ENCODE measurements at places on chromosomes 6 and 20.

DNA sequence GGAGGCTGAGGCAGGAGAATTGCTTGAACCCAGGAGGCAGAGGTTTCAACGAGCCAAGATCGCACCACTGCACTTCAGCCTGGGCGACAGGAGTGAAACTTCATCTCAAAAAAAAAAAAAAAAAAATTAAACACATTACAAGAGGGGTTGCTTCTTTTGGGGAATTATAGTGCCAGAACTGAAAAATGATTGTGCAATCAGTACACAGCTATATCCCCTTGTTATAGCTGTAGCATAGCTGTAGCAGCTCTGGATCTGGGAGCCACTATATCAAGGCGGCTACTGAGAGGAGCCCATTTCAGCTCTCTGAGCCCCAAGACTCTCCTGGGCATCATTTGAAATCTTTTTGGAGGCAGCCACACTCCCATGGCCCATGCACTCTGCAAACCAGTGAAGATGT lies 334.3 kb downstream of the TFAP2A start:
- no peak for DNase-seq

GRCh38 chr6:125554456-125554855 lies 195.0 kb upstream of the HEY2 start:
- DNase-seq, result no peak

- no peak for DNase-seq
Measured at GRCh38 chr20:52859156-52859876, 112.8 kb upstream of the TSHZ2 start.

DNA sequence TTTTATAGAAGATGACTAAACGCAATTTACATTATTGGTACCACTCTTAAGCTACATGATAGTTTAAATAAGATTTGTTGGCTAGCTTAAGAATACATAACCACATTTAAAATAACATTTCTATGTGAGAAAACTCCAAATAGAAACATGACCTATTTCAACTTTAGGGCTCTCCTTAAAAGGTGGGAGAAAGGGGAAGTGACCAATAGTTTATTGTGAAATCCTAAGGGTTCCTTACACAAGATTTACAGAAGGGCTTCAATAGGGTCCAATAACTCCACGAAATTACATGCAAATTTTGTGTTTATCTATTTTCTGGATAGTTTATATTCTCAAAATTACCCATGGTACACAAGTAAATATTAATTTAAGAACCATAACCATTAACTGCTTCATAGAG lies 91.6 kb upstream of the DST start:
- no peak for DNase-seq

GRCh38 chr20:23943304-23943703 lies 45.3 kb downstream of the GGTLC1 start:
- no peak for DNase-seq

- no peak for DNase-seq
Measured at GRCh38 chr20:41395667-41396664, 29.3 kb upstream of the EMILIN3 start.

- DNase-seq, result no peak
Measured at GRCh38 chr20:49422161-49422560, 60.3 kb downstream of the KCNB1 start.

GRCh38 chr6:116316772-116317467 lies 37.2 kb upstream of the TSPYL1 start:
- no peak for DNase-seq

GRCh38 chr6:83928286-83928685 lies 68.8 kb downstream of the CYB5R4 start:
- no peak for DNase-seq

- DNase-seq, result no peak
Measured at GRCh38 chr6:111599259-111599658, 6.4 kb downstream of the TRAF3IP2 start.

DNA sequence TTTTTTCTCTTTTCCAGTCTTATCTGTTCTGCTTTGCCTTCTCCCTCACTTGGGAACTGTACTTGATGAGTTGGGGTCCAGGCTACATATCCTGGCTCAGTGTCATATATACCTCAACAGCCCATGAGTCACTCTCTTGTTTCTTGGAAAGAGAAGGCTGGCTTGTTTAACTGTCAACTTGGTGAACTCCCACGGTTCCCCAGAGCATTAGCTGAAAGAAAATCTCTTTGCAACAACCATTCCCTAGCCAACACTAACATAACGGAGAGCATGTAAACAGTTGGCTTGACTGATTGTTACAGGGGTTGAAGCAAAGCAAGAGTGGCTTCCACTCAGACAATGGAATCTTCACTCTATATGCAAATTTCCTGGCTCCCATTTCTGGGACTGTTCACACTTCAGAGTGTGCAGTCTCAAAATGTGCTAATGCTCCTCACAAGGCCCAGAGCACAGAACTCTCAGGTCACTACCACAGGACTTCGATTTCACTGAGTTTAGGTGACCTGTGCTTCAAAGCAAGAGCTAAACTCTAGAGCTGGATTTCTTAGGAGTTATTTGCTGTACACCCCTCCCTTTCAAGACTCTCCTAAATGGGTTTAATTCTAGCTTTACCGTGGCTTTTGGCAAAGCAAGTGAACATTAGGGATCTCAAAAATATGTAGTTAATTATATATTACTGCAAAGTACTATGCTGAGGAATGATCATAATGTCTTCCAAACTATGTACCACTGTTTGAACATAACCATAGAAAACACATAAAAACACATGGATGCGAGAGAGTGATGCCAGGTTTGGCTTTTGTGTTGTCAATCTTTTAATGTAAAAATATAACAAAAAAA lies 609.8 kb downstream of the RFPL4B start:
- no peak for DNase-seq

- DNase-seq, result no peak
Measured at GRCh38 chr20:31667315-31668285, 29.9 kb downstream of the COX4I2 start.

GRCh38 chr6:144468709-144469108 lies 183.6 kb downstream of the UTRN start:
- DNase-seq, result no peak

GRCh38 chr20:37598575-37599342 lies 71.1 kb upstream of the BLCAP start:
- DNase-seq, result no peak

- DNase-seq, result no peak
Measured at GRCh38 chr6:106976270-106976669, 1.7 kb upstream of the CD24 start.

DNA sequence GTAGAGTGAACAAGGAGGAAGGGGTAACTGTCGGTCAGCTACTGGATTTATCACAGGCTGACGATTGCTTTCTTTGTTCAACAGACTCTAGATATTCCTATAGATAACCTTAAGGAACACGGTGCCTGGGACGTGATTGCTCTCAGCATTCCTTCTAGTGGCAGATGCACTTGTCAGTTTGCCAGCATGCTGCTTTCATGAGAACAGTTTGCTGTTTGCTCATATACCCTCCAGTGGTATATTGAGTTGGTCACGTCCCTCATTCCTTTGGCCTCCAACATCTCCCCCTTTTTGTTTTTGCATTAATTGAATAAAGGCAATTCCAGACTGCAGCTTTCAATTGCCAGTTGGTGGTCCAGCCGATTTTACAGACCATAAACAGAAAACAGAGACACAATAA lies 76.8 kb upstream of the BTN3A2 start:
- no peak for DNase-seq

GRCh38 chr6:132132924-132133639 lies 181.9 kb upstream of the CCN2 start:
- no peak for DNase-seq

DNA sequence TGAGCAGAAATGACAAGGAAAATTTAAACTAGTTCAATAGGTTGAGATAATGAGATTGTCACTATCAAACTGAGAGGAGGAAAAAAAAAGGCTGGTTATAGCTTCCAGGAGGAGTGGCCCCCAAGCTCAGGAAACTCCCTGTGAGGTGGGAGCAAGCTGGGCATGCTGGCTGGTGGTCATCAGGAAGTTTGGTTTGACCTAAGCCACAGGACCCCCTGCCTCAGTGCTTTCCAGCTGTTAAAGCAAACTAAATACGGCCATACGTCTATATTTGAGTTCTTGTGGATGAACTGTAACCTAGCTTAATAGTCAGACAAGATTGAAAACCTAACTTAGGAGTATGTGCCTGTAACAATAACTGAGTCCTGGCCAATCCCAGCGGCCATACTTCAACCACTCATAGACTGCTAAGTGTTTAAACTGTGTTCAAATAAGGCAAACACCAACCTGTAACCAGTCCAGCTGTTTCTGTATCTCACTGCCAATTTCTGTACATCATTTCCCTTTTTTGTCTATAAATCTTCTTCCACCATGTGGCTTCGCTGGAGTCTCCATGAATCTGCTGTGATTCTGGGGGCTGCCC lies 24.6 kb upstream of the ZBTB24 start:
- no peak for DNase-seq

GRCh38 chr6:167140589-167141474 lies 16.9 kb downstream of the GPR31 start:
- DNase-seq, result no peak
